ENCODE measurements at places on chromosomes 2 and 18.

DNA sequence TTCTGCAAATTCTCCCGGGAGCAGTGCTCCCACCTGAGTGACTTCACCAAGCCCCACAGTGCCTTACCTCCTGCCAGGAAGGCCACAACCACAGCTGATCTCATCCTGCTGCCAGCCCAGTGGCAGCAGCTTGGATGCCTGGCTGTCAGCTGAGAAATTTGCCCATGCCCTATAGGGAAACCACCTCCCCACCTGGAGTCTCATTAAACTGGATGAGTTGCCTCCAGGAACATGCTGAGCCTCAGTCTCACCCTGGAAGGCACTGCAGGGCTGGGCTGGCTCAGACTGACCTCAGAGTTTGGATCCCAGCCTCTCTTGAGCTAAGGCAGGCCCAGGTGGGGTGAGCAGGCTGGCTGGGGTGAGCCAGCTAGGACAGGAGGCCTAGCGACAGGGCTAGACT, 23.3 kb downstream of the REEP1 start:
- no peak for DNase-seq

GRCh38 chr2:71893646-71894045, 254.0 kb downstream of the CYP26B1 start:
- no peak for DNase-seq

GRCh38 chr2:227052879-227053278, 111.1 kb downstream of the COL4A4 start:
- no peak for DNase-seq

DNA sequence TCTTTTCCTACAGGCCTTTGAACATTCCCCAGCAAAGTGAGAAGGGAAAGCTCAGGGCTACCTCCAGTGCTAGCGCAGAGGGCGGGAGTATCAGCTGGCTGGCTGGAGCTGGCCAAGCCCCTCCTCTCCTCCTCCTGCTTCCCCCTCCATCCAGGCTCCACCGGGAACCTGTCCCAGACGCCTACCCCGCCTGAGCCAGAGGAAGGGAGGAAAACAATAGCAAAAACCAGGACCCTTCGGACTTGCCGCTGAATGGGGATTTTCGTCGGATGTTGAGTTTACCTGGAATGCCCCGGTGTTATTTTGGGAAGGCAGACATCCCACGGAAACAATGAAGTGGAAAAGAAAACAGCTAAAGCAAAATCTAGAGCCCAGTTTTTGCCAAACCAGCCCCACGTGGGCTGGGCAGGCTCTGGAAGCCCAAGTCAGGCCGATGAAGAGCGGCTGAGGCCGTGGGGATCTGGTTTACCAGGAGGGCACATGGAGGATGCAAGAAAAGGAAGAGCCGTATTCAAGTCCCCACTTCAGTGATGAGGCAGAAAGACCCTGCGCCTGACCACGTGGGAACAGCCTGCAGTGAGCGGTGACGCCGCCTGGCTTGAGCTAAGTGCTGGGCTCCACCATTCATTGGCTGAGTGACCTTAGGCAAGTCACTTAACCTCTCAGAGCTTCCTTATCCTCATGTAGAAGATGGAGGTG, 100.4 kb upstream of the LCLAT1 start:
- DNase-seq = no peak

- no peak for DNase-seq
Measured at GRCh38 chr2:231315896-231316295, 79.6 kb upstream of the B3GNT7 start.

DNA sequence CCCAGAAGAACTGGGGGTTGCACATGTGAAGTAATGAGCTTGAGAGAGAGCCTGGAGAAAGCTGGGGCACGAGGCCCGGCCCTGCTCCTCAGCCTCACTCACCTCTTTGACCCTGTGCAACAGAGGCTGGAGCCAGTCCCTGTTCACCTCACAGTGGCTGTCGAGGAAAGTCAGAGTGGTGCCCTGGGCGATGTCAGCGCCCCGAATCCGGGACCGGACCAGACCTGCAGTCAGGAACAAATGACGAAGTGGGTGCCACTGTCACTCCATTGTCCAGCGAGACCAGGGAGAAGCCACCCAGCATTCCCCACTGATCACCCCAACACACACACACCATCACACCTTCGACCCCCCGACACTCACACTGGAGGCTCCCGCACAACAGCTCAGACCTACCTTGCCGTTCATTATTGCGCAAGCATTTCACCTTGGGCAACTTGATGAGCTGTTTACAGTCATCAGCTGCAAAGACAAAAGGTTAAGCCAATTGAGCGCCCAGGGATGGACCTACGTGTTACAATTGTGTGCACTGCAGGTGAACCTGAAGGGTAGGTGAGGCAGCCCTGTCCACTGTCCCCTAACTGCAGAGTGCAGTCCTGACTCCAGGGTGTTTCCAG, 148.4 kb upstream of the CAPN13 start:
- DNase-seq = no peak

DNA sequence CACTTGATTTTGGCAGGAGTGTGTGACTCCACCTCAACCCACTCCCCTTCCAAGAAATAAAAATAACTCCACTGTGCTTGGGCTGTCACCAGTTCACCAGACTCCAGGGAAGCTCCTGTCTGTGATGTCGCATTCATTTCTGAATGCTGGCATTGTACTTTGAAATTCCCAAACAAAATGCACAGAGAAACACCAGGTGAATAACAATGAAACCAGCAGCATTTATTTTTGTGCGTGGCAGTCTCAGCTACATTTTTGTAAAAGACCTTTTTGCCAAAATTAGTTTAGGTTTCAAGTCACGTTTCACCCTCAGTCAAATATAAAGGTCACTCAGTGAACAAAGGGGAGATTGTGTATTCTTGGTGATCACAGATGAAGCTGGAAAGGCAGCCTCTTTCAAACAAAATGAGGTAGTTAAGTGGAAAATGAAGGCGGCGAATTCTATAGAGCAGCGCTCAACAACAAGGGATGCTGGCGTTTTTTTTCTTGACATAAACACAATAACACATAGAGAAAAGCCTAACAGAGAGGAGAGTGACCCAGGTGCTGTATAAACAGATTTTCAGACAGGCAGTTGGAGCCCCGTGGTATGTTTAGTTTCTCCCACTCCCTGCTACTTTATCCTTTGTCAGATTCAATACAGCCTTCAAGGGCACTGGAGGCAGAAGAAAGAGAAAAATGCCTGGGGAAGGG, 210.3 kb upstream of the GCFC2 start:
- DNase-seq = no peak

GRCh38 chr2:130836501-130837174, at the start of gene ARHGEF4:
ARHGEF4 (plus strand) TSS chr2:130836914; CDS start chr2:130836954, 40 bp downstream.
- DNase-seq = no peak

DNA sequence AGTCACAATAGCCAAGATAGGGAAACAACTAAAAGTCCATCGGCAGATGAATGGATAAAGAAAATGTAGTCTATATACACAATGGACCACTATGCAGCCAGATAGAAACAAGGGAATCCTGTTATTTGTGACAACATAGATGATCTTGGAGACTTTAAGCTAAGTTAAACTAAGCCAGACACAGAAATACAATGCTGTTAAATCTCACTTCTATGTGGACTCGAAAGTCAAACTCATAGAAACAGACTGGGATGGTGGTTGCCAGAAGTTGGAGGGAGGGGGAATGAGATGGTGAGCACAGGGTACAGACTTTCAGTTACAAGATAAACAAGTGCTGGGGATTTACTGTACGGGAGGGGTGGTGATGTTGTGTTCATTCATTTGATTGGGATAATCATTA, 5.4 kb upstream of the CNDP1 start:
- no peak for DNase-seq

DNA sequence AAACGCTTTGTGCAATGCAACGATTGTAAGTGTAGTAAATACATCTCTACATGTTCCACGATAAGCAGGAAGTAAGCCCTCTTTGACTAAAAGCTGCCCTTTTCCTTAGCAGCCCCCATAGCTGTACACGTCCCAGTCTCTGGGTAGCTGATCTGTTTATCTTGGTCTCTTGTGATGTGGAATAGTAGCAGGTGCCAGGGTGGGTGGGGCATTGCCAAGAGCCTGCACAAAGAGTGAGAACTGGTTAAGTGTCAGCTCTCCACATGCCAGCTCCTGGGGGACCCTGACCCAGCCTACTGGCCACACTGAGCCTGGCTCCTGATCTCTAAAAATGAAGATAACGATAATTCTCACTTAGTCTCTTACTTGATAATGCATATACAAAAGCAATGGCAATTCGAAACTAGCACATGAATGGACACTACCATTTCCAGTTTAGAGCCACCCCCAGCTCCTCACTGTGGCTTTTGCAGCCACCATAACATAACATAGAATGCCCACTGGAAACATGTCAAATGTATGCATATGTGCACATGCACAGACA, 92.3 kb downstream of the MYT1L start:
- no peak for DNase-seq

GRCh38 chr2:47503481-47504070, 100.6 kb downstream of the MSH2 start:
- no peak for DNase-seq

GRCh38 chr2:24122366-24123194, 554 bp downstream of the PFN4 start:
- no peak for DNase-seq
